ENCODE measurements at places on chromosomes 6 and 20. TPM values are rescaled to one million over a fixed set of nuclear protein-coding genes. Genes with fewer than 3 reads are reported as not detected.

GRCh38 chr6:117677553-117678141 lies 2.4 kb downstream of the NUS1 start:
- DNase-seq = no peak

DNA sequence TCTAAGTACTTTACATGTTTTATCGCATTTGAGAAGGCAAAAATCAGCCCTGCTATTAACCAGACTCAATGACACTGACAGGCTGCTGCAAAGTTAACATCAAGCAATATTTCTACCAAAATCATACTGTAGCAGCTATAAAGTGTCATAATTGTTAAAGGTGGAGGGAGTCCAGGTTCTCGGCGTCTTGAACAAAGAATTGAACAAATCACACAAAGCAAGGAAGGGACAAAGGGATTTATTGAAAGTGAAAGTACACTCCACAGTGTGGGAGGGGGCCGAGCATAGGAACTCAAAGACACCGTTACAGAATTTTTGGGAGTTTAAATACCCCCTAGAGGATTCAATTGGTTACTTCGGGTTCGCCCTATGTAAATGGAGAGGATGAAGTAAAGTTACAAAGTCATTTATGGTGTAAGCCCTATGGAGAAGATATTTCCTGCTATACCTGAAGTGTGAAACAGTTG lies 12.9 kb upstream of the ZNF391 start:
- DNase-seq = no peak

DNA sequence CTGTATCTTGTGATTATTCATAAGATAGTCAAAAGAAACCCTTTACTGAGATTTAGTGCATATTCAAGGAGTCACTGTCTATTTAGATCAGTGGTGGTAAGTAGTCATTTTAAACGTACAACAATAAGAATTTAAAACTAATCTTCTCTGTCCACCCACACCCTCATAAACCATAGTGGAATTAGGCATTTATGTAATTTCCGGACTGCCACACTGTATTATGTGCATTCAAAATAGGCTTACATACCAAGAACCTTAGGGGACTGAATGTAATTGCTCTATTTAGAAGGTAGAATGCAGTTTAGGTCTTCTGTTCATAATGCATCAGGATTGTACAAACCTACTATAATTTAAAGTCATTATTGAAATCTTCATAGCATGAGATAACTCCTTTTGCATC lies 685.4 kb downstream of the TENT5A start:
- no peak for DNase-seq

GRCh38 chr6:140599916-140600315 lies 1225.5 kb upstream of the CITED2 start:
- no peak for DNase-seq

DNA sequence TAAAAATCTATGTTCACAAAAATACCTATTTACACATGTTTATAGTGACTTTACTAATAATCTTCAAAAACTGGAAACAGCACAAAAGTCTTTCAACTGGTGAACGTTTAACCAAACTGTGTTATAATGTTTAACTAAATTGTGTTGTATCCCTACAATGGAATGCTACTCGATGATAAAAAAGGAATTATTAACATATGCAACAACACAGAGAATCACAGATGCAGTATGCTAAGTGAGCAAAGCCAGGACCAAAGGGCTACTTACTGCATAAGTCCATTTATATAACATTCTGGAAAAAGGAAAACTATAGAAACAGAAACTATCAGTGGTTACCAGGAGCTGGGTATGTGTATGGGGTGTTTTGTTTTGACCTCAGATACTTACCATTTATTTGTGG lies 602.2 kb upstream of the BTBD3 start:
- DNase-seq = no peak

DNA sequence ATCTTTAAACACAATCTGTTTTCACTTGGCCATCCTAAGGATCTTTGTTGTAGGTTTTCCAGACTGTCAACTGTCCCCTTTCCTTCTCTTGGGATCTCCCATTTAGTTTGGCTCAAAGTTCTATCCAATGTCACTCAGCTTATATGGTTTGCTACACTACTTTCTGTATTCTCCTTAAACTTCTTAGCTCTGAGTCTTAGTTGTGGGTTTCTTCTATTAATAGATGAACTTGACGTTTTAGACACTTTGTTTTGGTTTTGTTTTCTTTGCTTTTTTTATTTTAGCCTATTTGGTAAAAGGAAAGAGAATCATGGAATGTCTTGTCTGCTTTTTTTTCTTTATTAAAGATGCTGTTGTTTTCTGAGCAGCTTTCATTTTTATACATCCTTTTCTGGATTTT lies 11.4 kb downstream of the RMND1 start:
- DNase-seq = no peak

DNA sequence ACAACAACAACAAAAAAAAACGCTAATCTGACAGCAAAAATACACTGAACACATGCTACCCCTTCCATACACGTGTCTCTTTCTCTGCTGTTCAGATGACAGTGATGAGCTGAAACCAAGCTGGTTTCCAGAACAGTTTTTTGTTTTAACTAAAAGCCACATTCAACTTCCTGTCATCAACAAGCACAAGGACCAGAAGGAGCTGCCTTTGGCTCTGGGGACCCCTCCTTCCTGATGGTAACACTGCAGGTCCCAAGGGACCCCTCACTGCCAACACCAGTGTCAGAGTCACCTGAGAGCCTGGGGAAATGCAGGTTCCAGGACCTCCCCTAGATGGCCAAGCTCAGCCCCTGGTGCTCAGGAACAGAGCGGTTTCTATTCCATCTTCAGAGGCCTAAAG lies 6.0 kb downstream of the CST7 start:
- DNase-seq = no peak

DNA sequence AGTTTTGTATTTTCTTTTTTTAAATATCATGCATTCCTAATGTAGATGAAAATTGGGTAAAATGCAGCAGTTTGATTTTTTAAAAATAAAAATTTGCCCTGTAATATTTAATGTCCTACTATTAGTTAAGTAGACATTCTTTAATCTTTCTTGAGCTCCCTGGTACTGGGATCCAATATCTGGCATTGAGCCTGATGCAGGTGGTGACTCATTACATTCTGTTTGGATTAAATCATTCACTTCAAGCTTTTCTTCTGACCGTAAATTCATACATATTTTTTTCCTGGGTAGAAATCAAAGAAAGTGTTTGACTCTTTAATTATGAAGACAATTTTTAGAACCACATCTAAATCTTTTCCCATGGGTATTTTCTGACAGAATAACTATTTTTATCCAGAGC lies 768.8 kb upstream of the SLC35B3 start:
- no peak for DNase-seq

- peak; percentile 23 for DNase-seq
Measured at GRCh38 chr6:155248008-155249001, 15.5 kb upstream of the CLDN20 start.

- no peak for DNase-seq
Measured at GRCh38 chr6:34633785-34634184, 62.8 kb downstream of the ILRUN start.

GRCh38 chr6:167211881-167212712 lies 54.3 kb upstream of the GPR31 start:
- no peak for DNase-seq

DNA sequence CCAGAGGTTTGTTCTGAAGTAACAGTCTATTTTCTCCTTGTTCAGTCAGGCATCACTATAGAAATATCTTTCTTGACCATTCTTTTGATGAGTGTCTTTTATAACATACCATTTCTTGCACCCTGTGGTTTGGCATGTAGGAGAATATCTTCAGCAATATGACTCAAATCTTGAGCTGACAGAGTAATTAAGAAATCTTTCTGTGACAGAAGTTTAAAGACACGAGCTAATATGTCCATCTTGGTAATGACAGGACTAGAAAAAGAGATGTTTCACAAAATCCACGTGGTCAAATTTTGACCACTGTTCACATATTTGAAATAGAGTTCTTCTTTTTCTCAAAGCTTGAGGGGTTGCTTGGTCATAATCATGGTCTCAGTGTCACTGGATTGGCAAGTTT lies 149.9 kb downstream of the MYB start:
- DNase-seq = no peak

GRCh38 chr6:142395266-142395665 lies 93.5 kb downstream of the ADGRG6 start:
- no peak for DNase-seq

- no peak for DNase-seq
Measured at GRCh38 chr20:61052195-61052750, 199.8 kb upstream of the CDH4 start.

DNA sequence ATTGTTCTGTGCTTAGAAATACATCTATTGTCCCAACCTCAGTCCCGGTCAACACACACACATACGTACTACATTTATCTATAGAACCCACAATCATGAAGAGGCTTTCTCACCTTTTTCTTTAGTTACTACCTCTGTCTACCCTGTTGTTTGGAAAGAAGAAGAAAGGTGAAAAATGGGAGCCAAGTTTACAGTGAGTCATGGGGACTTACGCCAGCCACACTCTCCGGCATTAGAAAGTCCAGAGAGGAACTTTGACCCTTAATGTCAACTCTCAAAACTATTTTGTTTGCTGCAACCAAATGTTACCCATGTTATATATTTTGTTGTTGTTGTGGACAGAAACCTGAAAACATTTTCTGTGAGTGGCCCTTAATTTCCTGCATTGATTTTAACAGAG lies 259.1 kb downstream of the ZFAND3 start:
- DNase-seq = no peak

DNA sequence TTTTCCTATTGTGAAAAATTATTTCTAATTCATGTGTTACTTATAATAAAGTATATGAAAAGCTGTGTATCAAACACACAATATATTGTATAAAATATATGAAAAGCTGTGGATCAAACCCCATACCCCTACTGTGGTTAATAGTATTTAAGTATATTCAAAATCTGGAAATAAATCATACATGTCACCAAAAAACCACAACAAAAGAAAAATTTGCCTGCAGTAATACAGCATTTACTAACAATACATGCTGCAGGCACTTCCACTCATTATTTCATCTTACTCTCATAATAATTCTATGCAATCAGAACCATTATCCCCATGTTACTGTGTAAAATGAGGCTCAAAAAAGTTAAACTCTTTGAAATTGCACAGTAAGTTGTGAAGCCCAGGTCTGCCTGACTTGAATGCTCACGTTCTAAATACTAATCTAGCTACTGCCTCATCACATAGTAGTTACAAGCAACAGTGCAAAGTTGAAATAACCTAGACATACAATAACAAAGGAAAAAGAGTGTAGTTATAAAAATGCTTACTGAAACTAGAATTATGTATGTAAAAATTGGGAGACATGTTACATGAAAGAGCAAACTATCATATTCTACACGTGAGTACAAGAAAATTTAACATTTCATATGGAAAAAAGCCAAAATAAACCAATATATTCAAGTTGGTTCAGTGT lies 61.7 kb downstream of the FAM217A start:
- no peak for DNase-seq

DNA sequence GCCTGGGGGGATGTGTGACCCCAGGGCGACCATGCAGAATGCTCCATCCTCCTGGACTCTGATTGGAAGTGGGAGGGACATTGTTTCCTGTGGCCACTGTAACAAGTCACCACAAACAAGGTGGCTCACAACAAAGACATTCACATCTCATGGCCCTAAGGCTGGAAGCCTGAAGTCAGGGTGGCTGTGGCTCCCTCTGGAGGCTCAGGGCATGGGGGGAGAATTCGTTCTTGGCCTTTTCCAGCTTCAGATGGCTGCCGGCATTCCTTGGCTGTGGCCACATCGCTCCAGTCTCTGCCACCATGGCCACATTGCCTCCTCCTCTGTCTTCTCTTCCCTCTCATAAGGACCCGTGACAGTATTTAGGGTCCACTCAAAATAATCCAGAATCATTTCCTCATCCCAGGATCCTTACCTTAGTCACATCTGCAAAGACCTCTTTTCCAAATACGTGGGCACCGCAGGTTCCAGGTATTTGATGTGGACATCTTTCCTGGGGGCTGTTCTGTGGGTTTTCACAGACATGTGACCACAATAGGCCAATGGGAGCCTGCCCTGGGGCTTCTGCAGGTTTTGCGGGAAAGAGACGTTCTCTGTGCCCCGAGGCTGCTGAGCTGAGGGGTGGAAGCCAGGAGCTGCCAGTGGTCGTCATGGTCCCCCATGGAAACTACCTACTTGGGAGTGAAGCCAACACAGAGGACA lies 249.3 kb downstream of the PREX1 start:
- no peak for DNase-seq

- DNase-seq = peak; percentile 87
Measured at GRCh38 chr20:17836303-17836861, 132.2 kb downstream of the SNX5 start.

DNA sequence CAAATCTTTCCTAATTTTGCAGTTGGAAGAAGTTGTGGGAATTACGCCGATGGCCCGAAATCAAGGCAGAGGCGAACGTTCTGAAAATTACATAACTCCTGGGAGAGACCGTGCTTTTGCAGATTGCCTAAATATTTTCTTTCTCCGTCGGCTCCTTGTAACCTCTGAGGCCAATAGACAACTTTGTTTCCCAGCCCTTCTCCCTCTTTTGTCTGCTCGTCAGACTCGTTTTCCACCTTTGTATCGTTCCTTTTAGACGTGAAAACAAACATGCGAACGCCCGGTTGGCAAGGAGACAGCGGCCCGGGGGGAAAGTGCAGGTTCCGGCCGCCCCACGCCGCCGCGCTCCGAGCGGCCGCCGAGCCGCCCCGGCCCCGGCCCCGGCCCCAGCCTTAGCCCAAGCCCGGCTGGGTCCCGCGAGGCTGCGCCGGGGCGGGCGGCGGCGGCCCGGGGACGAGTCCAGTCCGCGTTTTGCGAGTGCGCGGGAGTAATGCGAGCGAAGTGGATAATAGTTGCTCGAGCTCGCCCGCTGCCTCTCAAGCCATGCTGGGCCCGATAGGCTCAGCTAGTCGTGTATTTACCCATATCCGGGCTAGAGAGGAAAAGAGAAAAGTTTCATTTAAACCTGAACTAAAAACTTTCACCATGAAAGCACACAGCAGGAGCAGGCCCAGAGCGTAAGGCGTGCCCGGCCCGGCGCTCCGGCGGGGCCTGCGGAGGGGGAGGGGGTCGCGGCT lies at the start of gene ARID1B:
ARID1B (plus strand) TSS at position 539 of the 737 bp plus-strand sequence. CDS start 303 bp downstream, outside the sequence.
- DNase-seq = peak; percentile 92

DNA sequence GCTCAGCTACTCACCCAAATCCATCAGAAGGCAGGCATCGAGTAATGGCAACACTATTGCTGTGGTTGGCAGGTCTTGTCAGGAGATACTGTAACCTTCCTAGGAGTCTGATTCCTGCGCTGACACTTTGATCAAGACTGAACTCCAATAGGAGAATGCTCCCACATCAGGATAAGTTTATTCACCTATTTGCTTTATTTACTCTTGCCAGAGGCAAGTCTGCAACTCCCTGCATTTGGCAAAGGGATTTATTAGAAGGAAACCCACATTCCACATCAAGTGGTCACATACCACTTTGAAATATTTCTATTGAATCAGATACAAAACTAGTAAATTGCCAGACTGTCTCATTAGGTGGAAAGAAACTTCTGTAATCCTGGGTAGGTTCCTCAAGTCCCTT lies 43.5 kb downstream of the ZFAND3 start:
- DNase-seq = no peak

Gene DSP
- 0.11 TPM for polyA plus RNA-seq

Gene C6orf58
- polyA plus RNA-seq = not detected

Gene TAF4
- 3.3 TPM for polyA plus RNA-seq

Gene OR2B6
- polyA plus RNA-seq = not detected

Gene FOXF2
- polyA plus RNA-seq = 0.42 TPM

Gene TUBB1
- not detected for polyA plus RNA-seq

Gene DEFB116
- polyA plus RNA-seq = not detected

Gene KHDC1
- polyA plus RNA-seq = 0.33 TPM

Gene NRN1
- 4.7 TPM for polyA plus RNA-seq

Gene SLC26A8
- polyA plus RNA-seq = 0.04 TPM

Gene C6orf141
- 0.29 TPM for polyA plus RNA-seq

Gene FILIP1
- 32.4 TPM for polyA plus RNA-seq

Gene ALDH5A1
- 8.6 TPM for polyA plus RNA-seq

Gene TEAD3
- polyA plus RNA-seq = 15.8 TPM

Gene SLC52A3
- polyA plus RNA-seq = 0.62 TPM

Gene PXDC1
- 12.2 TPM for polyA plus RNA-seq

Gene SLC22A23
- polyA plus RNA-seq = 4.6 TPM

All from psoas muscle (tissue), 8 donors.